ENCODE measurements at places on chromosomes 11 and 22.

GRCh38 chr22:42412744-42413333 lies 19.4 kb downstream of the NFAM1 start:
- no peak for DNase-seq

DNA sequence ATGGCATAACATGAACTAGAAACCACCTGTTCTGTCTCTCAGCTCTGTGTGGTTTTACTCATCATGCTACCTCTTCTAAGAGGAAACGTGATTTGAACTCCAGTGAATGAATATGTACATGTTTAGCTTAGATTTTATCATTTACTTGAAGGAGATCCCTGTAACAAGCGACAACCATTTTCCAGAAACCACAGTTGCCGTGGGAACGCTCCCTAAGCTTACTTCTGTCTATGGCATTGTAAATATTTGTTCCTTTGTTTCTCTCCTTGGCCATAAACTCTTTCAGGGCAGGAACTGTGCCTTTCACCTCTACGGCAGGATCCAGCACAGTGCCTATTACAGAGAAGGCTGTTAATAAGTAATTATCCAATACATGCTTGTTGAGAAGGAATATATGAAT lies 17.1 kb upstream of the TPH1 start:
- no peak for DNase-seq

- no peak for DNase-seq
Measured at GRCh38 chr11:21656065-21656464, 536.8 kb upstream of the ANO5 start.

DNA sequence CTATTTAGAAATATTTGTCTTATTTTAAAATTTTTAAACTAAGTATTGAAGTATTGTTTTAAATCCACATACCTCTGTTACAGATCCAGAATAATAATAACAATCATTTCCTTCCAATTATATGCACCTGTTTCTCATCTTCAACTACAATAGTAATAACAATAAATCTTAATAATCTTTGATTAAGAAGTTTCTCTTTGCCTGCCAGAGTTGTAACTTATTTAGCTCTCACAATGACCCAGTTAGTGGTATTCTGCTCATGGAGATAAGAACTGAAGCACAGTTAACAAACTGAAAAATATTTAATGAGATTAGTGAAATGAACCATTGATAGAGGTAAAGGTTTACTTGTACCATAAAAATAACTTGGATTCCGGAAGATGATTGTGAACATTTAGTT lies 796.3 kb downstream of the LUZP2 start:
- no peak for DNase-seq

- DNase-seq = no peak
Measured at GRCh38 chr11:64721359-64721699, 1.7 kb downstream of the NRXN2 start.

- DNase-seq = no peak
Measured at GRCh38 chr11:41878095-41878494, 418.6 kb upstream of the LRRC4C start.

Data from kidney capillary endothelial cell (primary cell).